Activated CD4-positive, alpha-beta T cell treated with anti-CD3 and anti-CD28 coated beads, Interleukin-2, Interleukin-6, amounts not matched to agents 100 ng/mL and 50 ng/mL, durations not matched to agents 16 hours and 8 hours (primary cell): ENCODE measurements at places on chromosomes 3 and 15.

GRCh38 chr15:101187820-101188636 lies 63.8 kb downstream of the CHSY1 start:
- DNase-seq, result peak; percentile 24

GRCh38 chr3:139105154-139105702 lies 60.5 kb upstream of the PRR23C start:
- no peak for DNase-seq

DNA sequence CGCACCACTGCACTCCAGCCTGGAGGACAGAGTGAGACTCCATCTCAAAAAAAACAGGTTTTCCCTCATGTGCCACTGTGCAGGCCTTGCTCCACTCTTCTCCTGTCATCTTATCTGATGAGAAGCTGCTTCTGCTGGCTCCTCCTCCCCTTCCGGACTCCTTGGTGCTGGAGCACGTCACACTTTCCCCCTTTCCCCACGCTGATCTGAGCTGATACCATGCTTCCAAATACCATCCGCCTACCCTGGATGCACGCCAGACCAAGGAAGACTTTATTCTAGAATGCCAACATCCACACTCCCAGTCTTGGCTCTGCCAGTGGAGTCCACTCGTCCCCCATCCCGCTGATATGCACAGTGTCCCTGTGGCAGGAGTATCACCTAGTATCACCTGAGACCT lies 31.3 kb downstream of the HOMER2 start:
- DNase-seq, result no peak

DNA sequence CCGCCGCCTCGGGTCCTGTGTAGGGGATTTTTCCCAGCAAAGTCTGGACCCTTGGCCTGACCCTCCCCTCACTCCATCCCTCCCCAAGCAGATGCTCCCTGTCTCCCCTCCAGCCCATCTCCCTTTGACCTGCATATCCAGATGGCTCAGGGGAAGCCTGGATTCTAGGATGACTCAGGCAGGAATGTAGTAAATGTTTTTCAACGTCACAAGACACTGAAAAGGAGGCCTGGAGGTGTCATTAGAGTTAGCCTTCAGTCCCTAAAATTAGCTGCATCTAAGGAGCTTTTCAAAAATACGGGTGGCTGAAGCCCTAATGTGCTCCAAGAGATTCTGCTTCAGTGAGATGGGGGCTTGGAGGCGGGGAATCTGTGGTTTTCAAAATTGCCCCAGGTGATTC lies 7.2 kb downstream of the ACAN start:
- DNase-seq, result no peak

- no peak for DNase-seq
Measured at GRCh38 chr15:76229266-76229665, 82.0 kb downstream of the ETFA start.

DNA sequence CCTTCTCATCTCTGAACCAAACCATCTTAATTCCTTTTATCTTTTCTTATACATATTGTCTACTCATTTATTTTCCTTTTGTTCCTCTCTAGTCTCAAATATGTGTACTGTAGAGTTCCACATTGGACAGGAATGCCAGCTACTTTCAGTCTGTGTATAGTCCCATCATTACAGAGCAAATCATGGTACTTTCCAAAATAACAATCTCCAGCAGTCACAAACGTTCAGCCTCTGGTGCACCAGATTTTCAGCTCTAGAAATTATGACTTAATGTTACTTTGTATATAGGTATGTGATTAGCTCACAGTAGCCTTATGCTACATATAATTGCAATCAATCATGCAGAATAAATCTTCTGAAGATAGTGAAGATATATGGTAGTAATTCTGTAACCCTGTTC lies 32.5 kb upstream of the TM4SF4 start:
- DNase-seq, result no peak

DNA sequence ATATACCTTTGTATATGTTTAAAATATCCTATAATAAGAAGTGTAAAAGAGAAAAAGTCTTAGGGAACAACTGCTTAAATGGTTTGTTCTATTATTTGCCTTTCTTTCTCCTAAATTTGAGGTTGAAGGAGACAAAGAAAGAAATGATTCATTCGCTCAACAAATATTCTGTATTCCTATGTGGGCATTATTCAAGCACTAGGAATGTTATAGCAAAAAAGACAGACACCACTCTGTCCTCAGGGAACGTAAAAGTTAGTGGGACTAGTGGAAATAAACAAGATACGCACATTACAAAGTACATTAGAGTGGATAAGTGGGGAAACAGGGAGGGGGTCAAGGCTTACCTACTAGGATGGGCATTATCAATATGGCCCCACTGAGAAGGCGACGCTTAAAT lies 332.2 kb downstream of the LPP start:
- DNase-seq, result no peak

- DNase-seq, result no peak
Measured at GRCh38 chr3:64958199-64958843, 270.5 kb upstream of the ADAMTS9 start.

DNA sequence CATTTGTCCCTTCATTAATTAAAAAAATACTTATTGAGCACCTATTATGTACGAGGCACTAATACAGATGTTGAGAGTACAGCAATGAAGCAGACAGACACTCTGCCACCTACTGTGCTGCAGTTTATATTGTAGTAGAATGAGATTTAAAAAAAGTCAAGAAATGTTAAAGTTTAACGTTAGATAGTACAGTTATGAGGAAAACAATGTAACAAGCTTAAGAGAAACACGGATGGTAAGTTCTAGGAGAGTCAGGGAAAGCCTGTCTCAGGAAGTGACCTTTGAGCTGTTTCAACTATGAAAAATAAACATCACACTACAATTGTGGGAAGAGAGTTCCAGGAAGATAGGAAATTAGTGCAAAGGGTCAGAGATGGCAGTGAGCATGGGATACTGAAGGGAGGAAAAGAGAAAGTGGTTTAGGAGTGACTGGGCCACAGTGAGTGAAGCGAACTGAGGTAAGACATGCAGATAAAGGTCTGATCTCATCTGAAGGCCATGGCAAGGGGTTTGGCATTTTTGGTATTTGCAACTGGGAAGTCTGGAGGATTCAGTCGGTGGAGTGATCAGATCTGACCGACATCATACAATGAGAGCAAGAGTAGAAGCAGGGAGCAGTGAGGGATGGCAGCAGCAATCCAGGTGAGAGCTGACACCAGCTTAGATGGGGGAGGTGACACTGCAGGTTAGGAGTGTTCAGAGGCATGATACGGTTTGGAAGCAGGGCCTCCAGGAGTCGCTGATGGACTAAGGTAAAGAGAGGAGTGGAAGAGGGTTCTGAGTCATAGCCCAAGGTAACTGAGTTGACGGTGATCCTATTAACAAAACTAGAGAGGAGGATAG lies 28.5 kb downstream of the PLSCR4 start:
- DNase-seq, result no peak

GRCh38 chr15:34799149-34800101 lies 4.1 kb upstream of the ACTC1 start:
- DNase-seq, result no peak

GRCh38 chr3:111152496-111152895 lies 80.9 kb downstream of the NECTIN3 start:
- DNase-seq, result no peak

DNA sequence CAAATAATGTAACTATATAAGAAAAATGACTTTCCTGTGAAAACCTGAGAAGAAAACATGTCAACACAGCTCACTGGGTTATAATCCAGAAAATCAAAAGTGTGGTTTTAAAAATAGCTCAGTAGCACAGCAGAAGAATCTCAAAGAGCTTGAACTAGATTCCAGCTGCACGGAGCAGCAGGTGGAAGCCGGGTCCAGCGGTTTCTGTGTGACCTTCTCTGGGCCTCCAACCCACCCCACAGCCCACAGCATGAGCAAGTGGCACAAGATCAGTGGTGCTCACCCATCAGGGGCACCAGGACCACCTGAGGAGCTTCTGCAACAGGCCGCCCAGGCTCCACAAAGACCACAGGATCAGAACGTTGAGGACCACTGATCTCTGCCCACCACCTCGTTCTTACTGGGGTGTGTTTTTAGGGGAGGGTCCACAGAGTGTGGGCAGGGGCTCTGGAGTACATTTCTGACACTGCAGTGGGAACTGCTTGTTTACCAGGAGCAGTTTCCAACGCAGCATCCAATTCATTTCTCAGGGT lies 23.2 kb downstream of the SLC41A3 start:
- DNase-seq, result no peak

- no peak for DNase-seq
Measured at GRCh38 chr15:33360886-33361285, 50.1 kb downstream of the RYR3 start.

GRCh38 chr15:57948351-57949289 lies 116.9 kb downstream of the ALDH1A2 start:
- DNase-seq, result no peak
